ENCODE measurements at places on chromosomes 11 and 22.

- DNase-seq = no peak
Observed at GRCh38 chr11:4118107-4118506, 23.5 kb downstream of the RRM1 start.

DNA sequence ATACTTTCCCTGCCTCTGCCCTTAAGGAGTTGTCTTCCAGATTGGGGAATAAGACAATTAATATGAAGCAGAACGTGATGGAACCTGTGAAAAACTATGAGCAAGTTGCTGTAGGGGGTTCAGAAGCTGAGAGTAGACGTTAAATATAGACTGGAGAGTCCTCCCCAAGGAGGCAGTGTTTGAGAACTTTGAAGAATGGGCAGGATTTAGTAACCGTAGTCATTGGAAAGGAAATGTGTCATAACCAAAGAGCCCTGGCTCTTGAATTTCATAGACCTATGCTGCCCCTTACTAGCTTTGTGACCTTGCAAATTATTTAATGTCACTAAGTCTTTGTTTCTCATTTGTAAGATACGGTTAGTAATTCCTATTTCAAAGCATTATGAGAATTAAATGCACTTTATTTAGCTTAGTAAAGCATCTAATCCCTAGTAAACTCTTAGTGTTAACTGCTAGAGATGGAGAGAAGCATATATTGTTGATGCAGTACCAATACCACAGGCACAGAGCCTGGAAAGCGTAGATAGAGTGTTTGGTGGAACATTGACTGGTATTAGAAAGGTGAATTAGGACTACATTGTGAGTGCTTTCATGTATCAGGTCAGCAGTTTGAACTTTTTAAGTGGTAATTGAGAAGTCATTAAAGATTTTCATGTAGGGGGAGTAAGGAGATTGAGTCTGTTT, 54.1 kb downstream of the MCAM start:
- peak; percentile 56 for DNase-seq

DNA sequence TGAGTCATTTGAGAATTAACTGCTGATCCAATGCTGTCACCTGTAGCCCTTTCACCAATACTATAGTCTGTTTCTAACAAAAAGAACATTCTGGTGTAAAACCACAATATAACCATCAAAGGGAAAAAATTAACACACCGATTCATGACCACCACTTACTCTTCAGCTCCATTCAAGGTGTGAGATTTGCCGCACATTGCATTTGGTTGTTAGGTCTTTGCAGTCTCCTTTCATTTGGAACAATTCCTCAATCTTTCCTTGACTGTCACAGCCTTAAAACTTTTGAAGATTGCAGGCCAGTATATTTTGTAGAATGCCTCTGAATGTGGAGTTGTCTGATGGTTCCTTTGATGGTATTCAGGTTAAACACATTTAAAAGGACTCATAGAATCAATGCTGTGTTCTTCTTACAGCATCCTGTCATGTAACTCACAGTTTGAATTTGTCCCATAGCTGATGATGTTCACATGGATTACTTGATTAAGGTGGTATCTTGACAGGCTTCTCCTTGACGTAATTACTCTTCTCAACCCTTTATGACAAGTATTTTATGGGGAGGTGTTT, 63.6 kb downstream of the TNRC6B start:
- DNase-seq = no peak

- DNase-seq = no peak
Observed at GRCh38 chr22:31295831-31296657, 3.8 kb upstream of the PIK3IP1 start.

DNA sequence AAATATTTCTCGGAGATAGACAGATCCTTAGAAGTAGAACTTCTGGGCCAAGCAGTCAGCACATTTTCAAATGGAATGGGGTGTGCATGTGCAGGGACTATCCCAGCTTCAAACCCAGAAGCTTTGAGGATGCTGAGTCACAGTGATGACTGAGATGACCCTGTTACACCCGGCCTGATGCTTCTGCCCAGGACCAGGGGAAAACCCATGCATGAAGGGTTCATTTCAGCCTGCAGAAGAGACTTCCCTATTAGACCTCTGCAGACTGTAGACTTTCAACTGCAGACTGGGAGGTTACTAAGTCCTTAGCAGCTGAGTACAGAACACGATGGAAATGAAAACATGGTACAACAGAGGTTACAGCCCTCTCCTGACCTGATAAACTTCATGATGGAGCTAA, 3.6 kb upstream of the OR2AT4 start:
- no peak for DNase-seq

DNA sequence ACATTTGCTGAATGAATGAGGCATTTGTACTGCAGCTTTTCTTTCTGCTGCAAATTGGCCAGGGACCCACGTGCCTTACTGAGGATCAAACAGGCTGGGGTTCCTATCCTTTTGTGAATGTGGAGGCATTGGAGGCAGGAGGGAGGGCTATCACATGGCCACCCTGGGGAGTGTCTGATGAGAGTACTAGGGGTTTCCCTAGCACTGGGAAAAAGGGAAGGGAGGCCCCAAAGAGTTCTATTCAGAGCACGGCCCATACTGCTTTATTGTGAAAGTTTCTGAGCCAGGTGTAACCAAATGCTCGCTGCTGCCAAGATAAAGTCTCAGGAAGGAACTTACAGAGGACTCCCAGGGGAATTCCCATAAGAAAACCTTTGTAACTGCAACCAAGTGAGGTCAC, 78.4 kb upstream of the ANO1 start:
- DNase-seq = no peak

DNA sequence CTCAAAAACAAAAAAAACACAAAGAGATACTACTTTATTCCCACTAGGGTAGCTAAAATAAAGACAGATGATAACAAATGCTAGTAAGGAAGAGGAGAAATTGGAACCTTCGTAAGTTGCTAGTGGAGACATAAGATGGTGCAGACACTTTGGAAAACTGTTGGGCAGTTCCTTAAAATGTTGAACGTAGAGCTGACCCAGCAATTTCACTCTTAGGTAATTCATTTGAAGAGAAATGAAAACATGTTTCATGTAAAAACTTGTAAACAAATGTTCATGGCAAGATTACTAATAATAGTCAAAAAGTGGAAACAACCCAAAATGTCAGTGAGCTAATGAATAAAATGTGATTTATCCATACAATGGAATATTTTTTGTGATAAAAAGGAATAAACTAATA, 29.2 kb upstream of the ACAT1 start:
- DNase-seq = no peak

GRCh38 chr11:128779036-128779435, 85.2 kb downstream of the FLI1 start:
- DNase-seq = no peak

GRCh38 chr22:50674130-50674500, 1.5 kb downstream of the SHANK3 start:
- no peak for DNase-seq

GRCh38 chr11:81237139-81237538, 1496.5 kb downstream of the FAM181B start:
- DNase-seq = no peak

DNA sequence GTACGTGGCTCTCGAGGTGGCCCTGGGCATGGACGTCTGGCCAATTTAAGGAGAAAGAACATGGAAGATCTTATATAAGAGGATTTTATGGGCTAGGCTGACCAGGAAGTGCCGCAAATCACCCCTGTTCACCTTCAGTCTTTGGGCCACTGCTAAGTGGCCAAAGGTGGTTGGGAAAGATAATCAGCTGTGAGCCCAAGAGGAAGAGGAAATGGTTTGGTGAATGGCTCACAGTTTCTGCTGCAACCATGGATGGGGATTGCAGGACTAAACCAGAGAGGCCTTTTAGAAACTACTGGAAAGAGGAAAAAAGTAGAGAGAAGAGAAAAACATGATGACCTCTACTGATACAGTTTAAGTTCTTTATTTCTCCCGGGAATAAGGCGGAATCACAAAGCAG, 96.0 kb upstream of the ARHGAP20 start:
- DNase-seq = no peak

GRCh38 chr11:35237860-35238715, 99.1 kb downstream of the CD44 start:
- DNase-seq = peak; percentile 29

GRCh38 chr22:45975164-45976161, 1.5 kb downstream of the WNT7B start:
- DNase-seq = no peak
